ENCODE measurements at places on chromosomes 3 and 15. TPM values are rescaled to one million over a fixed set of nuclear protein-coding genes. Genes with fewer than 3 reads are reported as not detected.

DNA sequence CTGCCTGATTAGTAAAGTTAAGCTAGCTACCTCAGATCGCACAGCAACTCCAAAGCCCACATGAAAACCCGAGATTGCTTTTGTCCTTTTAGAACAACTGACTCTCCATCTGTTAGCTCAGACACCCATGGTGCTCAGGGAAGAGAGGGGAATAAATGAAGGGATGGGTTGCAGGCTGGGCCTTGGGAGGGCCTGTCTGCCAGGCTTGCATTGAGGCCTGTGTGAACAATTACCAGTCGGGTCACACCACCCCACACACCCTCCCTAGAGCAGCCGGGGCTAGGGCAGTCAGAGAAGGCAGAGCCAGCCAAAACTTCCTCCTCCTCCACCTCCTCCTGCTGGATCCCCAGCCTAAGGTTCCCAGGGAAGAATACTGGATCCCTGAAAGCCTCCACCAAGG is 8.8 kb upstream of the PRKAR2A start:
- no peak for DNase-seq

GRCh38 chr3:8982509-8982908 is 19.2 kb upstream of the RAD18 start:
- DNase-seq = no peak

GRCh38 chr15:39597751-39598185 is 16.9 kb downstream of the THBS1 start:
- no peak for DNase-seq

- DNase-seq = no peak
These were observed 889.8 kb downstream of the ROBO1 start for GRCh38 chr3:78878011-78878410.

ZBED2 gene
- not detected for total RNA-seq

- DNase-seq = no peak
These were observed 32.0 kb upstream of the CCDC80 start for GRCh38 chr3:112672716-112673541.

SLC12A1 gene
- not detected for total RNA-seq

- no peak for DNase-seq
These were observed 96.5 kb downstream of the TGFBR2 start for GRCh38 chr3:30702828-30703397.

EPHA6 gene
- total RNA-seq = 0.21 TPM

PATL2 gene
- 3.5 TPM for total RNA-seq

TRH gene
- total RNA-seq = not detected

GRCh38 chr3:155308831-155309230 is 15.3 kb upstream of the STRIT1 start:
- no peak for DNase-seq

CHRM5 gene
- not detected for total RNA-seq

DNA sequence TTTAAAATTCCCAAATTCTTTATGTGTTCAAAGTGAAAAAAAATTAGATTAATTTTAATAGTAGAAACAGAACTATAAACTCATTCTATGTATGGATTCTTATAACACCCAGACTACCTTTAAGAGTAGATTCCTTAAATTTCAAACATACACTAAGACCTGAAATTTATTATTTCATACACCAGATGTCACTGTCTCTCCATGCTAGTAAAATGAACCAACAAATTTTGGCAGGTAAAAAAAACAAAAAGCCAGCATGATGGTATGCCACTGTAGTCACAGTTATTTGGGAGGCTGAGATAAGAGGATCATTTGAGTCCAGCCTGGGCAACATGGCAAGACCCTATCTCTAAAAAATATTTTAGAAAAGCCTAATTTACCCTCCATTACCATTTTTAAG is 461.3 kb upstream of the NAALADL2 start:
- DNase-seq = no peak

DNA sequence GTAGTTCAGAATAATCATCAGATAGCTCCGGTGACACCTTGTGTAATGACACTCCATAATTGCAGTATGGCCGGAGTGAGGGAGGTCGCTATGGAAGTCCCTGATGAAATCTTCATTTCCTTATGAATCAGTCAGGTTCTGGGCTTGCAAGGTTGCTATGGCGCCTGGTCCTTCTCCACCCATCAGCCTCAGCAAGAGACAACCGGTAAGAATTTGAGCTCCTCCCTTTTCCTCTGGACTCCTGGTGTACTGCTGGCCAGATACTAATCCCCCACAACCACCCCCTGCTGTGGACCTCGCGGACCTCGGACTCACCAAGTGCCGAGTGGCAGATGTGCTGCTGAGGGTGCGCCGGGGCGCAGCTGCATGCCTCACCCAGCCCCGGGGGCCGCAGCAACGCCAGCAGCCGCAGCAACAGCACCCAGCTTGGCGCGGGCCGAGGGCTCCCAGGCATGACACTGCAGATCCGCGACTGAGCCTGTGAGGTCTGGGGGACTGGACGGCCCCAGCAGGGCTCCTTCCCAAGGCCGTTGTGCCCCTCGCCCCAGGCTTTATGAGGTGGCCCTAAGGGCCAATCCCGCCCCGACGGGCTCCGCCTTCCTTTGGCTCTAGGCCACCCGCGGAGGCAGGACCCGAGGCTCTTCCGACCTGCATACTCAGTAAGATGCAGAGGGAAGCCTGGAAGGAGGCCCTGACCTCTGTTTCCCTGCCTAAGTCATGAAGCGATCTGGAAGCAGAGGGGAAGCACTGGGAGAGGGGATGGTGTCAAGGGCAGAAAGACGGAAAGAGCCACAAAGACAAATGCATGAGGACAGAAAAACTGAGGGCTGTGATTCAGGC is at the start of gene TIMP4:
TIMP4 (minus strand) TSS at position 526 of the 840 bp plus-strand sequence; CDS start at position 454, 72 bp downstream.
- peak; percentile 69 for DNase-seq

VEPH1 gene
- not detected for total RNA-seq

ECE2 gene
- not detected for total RNA-seq

Measured in heart right ventricle (tissue), 16 donors.